BJ (cell line): ENCODE measurements at places on chromosomes 5 and 9.

DNA sequence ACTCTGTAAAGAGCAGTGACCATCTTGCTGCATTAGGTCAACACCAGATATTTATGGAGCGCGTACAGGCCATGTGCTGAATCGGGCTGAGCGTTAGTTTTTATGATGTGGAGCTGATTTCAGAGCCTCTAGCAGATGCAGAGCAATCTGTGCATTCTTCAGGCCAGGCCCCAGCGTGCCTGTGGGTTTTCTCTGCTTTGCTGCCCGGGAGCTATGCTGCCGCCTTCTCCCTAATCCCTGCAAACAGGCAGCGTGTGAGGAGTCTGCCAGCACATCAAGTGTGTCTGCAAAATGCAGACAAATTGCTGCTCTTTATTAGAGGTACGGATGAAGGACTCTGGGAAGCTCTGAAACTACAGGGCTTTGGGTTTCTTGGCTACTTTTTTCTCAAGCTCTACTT lies 170.0 kb downstream of the NTRK2 start:
- peak; percentile 73 for DNase-seq

GRCh38 chr5:62090953-62091352 lies 215.1 kb upstream of the KIF2A start:
- DNase-seq = no peak

- no peak for DNase-seq
Observed at GRCh38 chr5:112445626-112446350, 26.7 kb upstream of the EPB41L4A start.

GRCh38 chr9:18060269-18060934 lies 413.6 kb upstream of the ADAMTSL1 start:
- DNase-seq = no peak

GRCh38 chr5:132237670-132238069 lies 10.0 kb upstream of the P4HA2 start:
- DNase-seq = no peak

GRCh38 chr9:122158202-122158601 lies 1.4 kb downstream of the NDUFA8 start:
- DNase-seq = no peak

DNA sequence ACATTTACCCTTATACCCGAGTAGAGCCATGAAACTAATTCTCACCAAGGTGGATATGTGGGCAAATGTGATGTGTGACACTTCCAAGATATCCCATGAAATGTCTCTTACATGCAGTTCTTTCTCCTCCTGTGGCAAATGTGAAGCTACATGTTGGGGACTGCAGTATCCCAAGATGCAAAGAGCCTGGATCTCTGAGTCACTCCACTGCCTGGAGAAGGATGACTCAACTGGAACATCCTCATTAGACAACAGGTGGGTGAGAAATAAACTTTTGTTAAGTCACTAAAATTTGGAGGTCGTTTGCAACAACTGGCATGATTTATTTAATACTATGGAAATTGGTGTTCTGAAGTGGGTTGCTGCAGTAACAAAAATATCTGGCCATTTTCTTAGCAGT lies 36.5 kb upstream of the TENT4A start:
- DNase-seq = no peak

- DNase-seq = no peak
Observed at GRCh38 chr5:172871982-172872381, 37.9 kb downstream of the ERGIC1 start.

- peak; percentile 46 for DNase-seq
Observed at GRCh38 chr9:104863180-104863883, 64.6 kb downstream of the ABCA1 start.

GRCh38 chr9:87239312-87239711 lies 258.4 kb upstream of the DAPK1 start:
- DNase-seq = no peak

DNA sequence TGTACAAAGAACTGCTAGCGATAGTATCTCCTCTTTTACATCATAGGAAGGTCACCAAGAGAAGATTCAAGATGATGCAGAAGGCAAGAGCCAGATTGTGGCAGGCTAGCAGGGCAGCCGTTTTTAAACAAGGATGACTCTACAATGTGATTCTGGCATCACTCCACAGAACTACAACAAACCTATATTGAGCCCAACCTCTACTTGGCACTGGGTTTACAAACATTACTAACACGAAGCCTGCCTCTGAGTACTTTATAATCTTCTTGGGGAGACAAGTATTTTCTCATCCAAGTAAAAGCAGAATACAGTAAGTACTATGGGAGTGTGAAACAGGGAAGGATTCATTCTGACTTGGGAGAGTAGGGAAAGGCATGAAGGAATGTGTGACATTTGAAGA lies 448.6 kb downstream of the ZNF608 start:
- DNase-seq = no peak

- DNase-seq = no peak
Observed at GRCh38 chr9:120914953-120915352, 11.6 kb downstream of the TRAF1 start.

DNA sequence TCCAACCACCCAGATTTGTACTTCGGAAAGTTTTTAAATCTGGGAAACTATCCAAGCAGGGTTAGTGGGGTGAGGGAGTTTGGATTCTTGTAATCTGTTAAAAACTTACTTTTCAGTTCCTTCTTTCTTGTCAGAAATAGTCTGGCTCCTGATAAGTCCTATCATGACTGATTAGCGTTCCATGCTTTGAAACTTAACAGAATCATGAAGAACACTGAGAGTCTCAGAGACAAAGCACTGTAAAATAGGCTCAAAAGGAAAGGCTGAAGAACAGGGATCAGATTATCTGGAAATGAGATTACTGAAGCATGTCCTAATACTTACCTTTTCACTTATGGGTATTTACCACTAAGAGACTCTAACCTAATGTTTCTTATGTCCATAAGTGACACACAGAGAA lies 242.5 kb downstream of the ARRDC3 start:
- no peak for DNase-seq

DNA sequence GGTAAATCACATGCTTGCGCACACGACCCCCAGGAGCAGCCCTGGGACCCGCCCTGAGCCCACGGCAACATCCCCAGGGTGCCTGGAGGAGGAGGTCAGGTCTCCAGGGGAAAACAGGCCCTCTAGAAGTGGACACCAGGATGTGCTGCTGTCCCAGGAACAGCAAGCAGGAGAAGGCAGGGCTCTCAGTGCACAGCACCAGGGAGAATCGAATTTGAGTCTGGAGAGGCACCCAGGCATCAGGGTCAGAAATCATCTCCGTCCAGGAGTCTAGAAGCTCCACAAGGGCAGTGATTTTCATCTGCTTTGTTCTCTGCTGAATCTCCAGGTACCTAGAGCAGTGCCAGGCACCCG lies 93.6 kb downstream of the PAX5 start:
- no peak for DNase-seq

GRCh38 chr5:142356349-142356715 lies 31.5 kb upstream of the SPRY4 start:
- DNase-seq = peak; percentile 69

DNA sequence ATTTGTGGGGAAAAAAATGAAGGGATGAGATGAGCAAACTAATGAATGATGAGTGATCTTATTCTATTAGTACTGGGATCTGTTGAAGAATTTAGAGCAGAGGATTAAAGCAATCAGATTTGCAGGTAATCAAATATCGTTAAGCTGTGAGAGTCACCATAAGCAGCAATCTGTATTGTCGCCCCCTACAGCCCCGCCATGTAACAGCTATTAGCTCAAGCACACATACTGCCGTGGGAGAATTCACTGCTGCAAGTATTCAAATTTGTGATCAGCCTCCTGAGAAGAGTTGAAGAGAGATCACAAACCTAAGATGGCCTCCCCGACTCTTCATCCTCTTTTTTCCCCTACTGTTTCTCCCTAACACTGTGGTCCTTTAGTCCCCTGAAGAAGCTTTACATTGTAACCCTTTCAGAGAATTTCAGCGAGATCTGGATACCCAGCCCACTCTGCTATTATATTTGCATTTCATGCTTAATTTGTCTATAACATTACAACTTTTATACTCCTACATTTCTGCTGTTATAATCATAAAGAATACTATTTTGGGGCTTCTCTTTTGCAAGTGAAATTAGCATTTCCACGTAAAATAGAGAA lies 28.5 kb upstream of the PHF24 start:
- DNase-seq = no peak

- DNase-seq = no peak
Observed at GRCh38 chr5:142023836-142024235, 11.0 kb upstream of the GNPDA1 start.

- DNase-seq = no peak
Observed at GRCh38 chr9:124000161-124000783, 11.3 kb upstream of the LHX2 start.

DNA sequence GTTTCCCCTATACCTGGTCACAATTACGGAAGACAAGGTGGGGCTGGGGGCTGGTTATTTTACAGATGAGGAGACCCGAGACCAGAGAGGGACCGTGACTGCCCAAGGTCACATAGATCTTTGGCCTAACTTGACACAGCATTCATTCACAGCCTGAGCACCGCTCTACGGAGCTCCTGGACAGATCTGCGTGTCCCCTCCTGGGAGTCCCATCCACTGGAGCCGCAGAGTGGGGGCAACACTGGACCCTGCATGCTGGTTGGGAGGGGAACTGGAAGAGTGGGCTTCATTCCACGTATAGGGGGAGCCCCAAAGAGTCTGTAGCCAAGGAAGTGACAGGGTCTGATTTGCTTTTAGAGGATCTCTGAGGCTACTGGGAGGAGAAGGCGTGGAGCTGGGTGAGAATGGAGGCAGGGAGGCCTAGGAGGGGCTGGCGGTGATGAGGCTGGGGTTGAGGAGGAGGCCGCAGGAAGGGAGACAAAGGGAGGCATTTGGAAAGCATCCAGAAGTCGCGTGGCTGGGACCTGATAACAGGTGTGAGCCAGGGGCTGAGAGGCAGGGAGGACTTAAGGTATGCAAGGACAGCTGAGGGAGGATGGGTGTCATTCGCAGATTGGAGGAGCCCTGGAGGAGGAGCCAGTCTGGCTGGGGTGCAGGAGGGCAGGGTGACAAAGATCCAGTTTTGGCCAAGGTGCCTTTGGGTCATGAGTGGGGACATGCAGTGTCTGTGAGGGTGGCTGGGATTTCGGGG lies 64.3 kb upstream of the IER5L start:
- no peak for DNase-seq

GRCh38 chr9:7509576-7510145 lies 289.9 kb downstream of the DMAC1 start:
- DNase-seq = peak; percentile 33

DNA sequence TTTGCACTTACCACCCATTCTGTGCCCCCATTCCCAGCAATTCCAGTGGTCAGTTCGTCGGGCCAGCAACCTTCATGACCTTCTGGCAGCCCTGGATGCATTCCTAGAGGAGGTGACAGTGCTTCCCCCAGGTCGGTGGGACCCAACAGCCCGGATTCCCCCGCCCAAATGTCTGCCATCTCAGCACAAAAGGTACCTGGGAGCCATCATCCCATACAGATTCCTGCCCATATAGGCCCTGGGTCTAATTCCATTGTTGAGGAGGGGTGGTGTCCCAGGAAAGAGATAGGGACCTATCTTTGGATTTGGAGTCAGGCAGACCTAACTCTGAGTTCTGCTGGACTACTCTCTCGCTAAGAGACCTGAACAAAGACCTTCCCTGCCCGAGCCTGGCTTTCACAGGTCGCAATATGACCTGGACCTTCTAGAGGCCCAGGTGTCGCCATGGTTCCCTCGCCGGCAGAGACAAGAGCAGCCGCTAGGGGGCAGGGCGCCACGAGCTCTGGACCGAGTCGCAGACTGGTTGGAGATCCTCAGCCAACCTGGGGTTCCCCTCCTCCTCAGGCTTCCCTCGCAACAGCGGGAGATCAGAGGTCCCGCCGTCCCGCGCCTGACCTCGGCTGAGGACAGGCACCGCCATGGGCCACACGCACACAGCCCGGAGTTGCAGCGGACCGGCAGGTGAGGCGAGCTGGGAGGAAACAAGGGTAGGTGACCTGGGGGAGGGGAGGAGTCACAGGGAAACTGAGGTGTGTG lies 3.1 kb downstream of the SLC4A9 start:
- no peak for DNase-seq

DNA sequence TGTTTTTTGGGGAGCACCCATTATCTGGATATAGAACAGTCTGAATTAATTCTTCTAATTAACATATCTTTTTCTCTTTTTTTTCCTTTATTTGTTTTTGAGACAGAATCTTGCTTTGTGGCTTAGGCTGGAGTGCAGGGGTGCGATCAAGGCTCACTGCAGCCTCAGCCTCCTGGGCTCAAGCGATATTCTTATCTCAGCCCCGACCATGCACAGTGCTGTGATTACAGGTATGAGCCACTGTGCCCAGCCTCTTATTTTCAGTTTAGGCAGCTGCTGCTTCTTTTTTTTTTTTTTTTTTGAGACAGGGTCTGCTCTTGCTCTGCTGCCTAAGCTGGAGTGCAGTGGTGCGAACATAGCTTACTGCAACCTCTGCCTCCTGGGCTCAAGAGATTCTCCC lies 20.2 kb downstream of the UBE2R2 start:
- no peak for DNase-seq

DNA sequence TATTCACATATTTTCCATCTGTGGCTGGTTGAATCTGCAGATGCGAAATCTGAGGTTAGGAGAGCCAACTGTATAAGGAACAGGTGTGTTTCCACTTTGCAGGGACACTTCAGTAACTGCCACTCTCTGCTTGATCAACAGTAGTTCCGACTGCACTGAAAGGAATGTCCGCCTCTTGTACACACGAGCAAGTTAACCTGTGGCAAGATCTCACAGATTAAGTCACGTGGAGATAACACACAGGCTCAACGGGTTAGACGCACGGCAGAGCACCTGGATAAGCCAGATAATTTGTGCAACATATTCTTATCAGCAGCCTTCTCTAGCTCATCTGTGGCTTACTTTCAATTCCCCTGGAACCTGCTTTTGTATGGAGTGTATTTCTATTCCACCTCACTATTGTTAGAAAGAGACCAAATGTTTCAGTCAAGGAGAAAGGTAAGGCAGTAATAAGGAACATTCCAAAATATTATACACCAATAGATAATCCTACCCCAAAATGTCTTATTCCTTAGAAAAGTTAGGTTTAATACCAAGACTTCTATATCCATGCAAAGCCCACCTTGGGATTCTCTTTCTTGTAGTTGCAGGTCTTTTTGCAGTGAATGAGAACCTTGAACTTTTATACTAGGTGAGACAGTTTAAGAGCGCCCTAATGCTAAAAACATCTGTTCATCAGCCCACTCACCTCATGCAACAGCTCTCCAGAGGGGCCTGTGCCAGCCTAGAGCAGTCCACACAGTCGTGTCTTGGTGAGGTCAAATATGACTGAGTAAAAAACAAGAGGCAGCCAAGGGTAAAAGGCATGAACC lies 6.5 kb upstream of the C9 start:
- no peak for DNase-seq

DNA sequence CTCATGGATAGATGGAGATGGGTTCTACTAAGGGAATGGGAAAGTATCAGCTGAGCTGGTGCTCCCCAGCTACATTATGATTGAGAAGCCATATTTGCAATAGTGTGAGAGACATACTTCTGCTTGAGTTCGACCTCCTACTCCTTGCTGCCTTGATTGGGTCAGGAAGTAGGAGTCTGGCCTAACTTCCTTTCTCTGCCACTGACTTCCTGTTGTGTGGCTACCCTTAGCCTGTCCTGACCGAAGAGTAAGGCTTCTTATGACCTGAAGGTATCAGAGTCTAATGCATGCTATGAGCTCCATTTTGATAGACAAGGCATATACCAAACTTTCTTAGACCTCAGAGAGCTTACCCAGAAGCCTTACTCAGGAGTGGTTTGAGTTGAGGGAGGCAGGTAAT lies 53.9 kb downstream of the OSTF1 start:
- DNase-seq = no peak
